Upper lobe of right lung (tissue), 1 donor: ENCODE measurements at places on chromosomes 1 and 21. TPM values are rescaled to one million over a fixed set of nuclear protein-coding genes. Genes with fewer than 3 reads are reported as not detected.

LPAR3 gene
- total RNA-seq = 3.6 TPM

KRTAP10-1 gene
- not detected for total RNA-seq

SERINC2 gene
- total RNA-seq = 40.6 TPM

ZBTB21 gene
- 17.8 TPM for total RNA-seq

PDC gene
- not detected for total RNA-seq

ERICH3 gene
- not detected for total RNA-seq
